ENCODE measurements at places on chromosomes 2 and 18. TPM values are rescaled to one million over a fixed set of nuclear protein-coding genes. Genes with fewer than 3 reads are reported as not detected.

GRCh38 chr2:8525236-8525581, 156.6 kb upstream of the ID2 start:
- H3K4me1 ChIP-seq: peaks cover 18% of the 10 kb centered on the region
- no peaks in the 10 kb centered on the region for H3K27me3 ChIP-seq
- H3K36me3 ChIP-seq: no peaks in the 10 kb centered on the region
- no peak overlapping the region for H3K4me3 ChIP-seq
- no peak overlapping the region for H3K27ac ChIP-seq

The HSPE1 gene
- total RNA-seq: 356 TPM

GRCh38 chr2:79393806-79394484, 118.9 kb upstream of the CTNNA2 start:
- no peaks in the 10 kb centered on the region for H3K4me1 ChIP-seq
- no peak overlapping the region for H3K27ac ChIP-seq
- H3K36me3 ChIP-seq: no peaks in the 10 kb centered on the region
- H3K4me3 ChIP-seq: no peak overlapping the region
- H3K27me3 ChIP-seq: no peaks in the 10 kb centered on the region

DNA sequence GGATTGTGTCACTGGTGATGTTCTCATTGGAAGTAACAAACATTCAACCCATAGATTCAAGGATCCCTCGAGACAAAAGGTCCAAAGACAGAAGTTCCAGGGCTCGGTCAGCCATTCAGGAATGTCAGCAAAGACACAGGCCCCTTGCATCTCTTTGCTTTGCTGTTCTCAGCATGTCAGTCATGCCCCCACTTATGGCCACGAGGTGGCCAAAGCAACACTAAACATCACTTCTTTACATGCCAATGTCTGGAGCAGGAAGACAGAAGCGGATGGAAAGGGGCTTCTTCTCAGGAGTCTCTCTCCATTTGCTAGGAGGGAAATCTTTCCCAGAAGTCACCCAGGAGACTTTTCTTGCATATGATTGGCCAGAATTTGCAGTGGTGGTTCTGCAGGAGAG, 191.6 kb upstream of the SP5 start:
- H3K4me3 ChIP-seq: no peak overlapping the region
- no peak overlapping the region for H3K27ac ChIP-seq
- H3K27me3 ChIP-seq: no peaks in the 10 kb centered on the region
- no peaks in the 10 kb centered on the region for H3K36me3 ChIP-seq
- DNase-seq: no peak

DNA sequence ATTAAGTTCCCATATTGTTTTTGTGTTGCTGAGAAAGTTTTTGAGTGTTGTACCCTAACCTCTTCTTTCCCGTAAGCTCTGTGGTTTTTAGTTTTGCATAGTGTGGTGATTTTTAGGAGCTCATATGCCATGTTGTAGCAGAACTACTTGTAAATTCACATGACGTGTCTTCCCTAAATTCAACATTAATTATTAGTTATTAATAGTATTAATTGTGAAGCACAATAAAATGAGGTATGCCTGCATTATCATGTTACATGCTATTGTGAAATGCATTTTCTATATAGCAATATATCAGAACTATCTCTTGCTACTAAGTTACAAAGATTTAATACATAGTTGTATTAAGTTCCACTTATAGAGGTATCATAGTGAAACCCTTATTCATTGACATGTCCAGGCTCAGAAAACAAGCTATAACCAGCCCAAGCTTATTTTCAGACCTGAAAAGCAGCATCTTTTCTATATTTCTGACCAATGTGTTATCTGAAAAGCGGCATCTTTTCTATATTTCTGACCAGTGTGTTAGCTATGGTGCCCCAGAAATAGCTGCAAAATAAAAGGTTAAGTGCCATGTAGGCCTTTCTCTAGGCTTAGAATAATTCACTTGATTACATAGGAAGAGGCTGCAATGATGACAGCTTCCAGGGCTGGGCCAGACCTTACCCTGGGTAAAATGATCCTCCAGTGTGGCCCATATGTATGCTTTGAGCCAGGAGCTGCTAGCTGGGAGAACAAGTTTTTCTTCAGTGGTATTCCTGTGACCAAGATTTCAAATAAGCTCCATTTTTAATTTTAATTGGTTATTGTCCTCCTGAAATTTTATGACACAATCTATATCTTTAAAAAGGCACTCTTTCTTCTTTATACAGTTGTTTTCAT, 21.6 kb downstream of the EPAS1 start:
- no peak overlapping the region for H3K4me3 ChIP-seq
- no peaks in the 10 kb centered on the region for H3K27me3 ChIP-seq
- no peak overlapping the region for H3K27ac ChIP-seq
- H3K36me3 ChIP-seq: no peaks in the 10 kb centered on the region
- DNase-seq: no peak
- no peaks in the 10 kb centered on the region for H3K4me1 ChIP-seq

- H3K36me3 ChIP-seq: no peaks in the 10 kb centered on the region
- H3K27me3 ChIP-seq: no peaks in the 10 kb centered on the region
- no peak overlapping the region for H3K4me3 ChIP-seq
- H3K4me1 ChIP-seq: no peaks in the 10 kb centered on the region
- DNase-seq: no peak
Measured at GRCh38 chr2:127084611-127085316, 22.2 kb downstream of the BIN1 start.

DNA sequence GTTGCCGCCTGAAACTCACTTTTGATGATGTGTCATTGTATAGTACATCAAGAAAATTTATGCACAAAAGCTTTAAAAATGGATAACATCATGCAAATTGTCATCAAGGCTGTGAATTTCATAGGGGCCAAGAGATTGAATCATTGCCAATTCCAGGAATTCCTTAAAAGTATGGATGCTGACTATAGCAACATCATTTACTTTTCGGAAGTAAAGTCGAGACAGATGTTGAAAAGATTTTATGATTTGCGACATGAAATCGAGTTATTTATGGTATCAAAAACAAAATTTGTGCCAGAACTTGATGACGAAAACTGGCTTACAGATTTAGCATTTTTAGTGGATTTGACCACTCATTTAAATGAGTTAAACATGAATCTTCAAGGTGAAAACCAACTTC, 56.3 kb downstream of the ASB1 start:
- no peak overlapping the region for H3K4me3 ChIP-seq
- no peak for DNase-seq
- H3K27ac ChIP-seq: no peak overlapping the region
- no peaks in the 10 kb centered on the region for H3K36me3 ChIP-seq

GRCh38 chr2:240146627-240147278, 6.3 kb upstream of the OTOS start:
- DNase-seq: no peak
- H3K27me3 ChIP-seq: peaks cover 8% of the 10 kb centered on the region
- H3K4me3 ChIP-seq: no peak overlapping the region
- no peak overlapping the region for H3K27ac ChIP-seq
- H3K36me3 ChIP-seq: no peaks in the 10 kb centered on the region

DNA sequence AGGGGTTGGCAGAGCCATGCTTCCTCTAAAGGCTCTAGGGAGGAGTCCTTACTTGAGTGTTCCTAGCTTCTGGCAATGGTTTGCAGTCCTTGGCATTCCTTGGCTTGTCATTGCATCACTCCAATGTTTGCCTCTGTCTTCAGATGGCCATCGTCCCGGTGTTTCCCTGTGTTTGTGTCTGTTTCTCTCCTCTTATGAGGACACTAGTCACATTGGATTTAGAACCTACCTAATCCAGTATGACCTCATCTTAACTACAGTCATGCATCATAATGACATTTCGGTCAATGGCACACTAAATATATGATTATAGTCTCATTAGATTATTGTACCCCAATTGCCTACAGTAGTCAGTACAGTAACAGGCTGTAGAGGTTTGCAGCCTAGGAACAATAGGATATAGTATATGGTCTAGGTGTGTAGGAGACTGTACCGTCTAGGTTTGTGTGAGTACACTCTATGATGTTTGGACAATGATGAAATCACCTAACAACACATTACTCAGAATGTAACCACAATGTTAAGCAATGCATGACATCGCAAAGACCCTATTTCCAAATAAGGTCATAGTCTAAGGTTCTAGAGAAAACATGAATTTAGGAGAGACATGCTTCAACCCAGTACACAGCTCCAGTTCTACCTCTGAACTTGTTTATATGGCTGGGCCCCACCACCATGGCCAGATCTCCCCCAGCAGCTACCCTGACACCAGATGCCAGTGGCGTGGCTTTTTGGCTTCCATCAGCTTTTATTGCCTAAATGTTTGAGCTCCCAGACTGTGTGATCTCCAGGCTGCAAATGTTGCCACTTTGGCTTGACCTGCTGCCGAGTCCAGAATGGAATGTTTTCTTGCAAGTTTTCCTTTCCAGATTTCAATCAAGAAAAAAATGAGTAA, 22.1 kb downstream of the SRD5A2 start:
- H3K27ac ChIP-seq: no peak overlapping the region
- no peak for DNase-seq
- H3K36me3 ChIP-seq: no peaks in the 10 kb centered on the region

DNA sequence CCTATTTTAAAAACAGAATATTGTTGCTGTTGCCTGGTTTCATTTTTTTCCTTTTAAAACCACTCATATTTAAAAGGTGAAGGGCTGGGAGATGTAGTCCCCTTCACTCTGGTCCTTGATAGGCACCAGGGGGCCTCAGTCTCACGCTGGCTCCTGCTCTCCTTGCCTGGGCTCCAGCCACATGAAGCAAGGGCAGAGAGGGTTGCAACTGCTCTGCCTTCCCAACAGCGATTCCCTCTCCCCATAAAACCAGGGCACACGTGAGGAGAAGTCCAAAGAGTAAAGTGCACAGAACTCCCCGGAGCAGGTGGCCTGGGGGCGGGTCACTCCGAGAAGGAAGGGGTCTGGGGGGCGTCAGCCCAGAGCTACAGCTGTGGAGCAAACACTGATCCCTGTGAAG, 12.8 kb downstream of the TMEM127 start:
- H3K4me1 ChIP-seq: no peaks in the 10 kb centered on the region
- H3K27ac ChIP-seq: no peak overlapping the region
- no peaks in the 10 kb centered on the region for H3K27me3 ChIP-seq
- H3K36me3 ChIP-seq: peaks cover 11% of the 10 kb centered on the region
- DNase-seq: no peak
- no peak overlapping the region for H3K4me3 ChIP-seq

The XDH gene
- 0.09 TPM for total RNA-seq

DNA sequence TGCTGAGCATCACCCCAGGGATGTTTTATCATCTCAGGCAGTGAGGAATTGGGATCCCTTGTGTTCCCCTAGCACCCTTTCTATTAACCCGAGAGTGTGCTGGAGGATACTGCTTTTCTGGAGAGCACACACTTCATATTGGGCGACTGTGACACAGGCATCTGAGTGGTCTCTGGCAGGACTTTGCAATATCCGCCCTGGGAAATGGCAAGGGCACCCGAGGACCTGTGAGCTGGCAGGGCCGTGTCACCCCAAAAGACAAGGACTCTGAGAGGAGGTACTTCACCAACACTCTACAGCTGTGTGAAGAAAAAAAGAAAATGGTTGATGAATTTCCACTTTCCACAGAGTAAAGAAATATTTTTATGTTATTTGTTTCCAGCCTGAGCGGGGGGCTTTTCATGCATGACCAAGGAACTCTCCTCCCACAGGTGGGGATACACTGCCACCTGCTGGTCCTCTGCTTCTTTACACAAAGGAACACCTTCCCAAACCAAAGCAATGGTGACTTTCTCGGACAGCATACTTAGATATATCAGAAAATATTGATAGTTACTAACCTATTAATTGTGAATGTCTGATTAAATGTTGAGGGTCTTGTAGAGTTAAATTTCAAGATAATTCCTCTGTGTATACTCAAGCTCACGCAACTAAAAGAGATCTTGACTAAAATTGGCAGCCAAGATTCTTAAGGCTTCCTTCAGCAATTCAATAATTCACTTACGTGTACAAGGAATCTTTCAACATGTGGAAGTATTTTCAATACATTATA, 45.9 kb upstream of the REG3G start:
- H3K36me3 ChIP-seq: no peaks in the 10 kb centered on the region
- peak; percentile 88 for DNase-seq
- no peak overlapping the region for H3K4me3 ChIP-seq
- peaks cover 29% of the 10 kb centered on the region for H3K4me1 ChIP-seq
- H3K27me3 ChIP-seq: no peaks in the 10 kb centered on the region

DNA sequence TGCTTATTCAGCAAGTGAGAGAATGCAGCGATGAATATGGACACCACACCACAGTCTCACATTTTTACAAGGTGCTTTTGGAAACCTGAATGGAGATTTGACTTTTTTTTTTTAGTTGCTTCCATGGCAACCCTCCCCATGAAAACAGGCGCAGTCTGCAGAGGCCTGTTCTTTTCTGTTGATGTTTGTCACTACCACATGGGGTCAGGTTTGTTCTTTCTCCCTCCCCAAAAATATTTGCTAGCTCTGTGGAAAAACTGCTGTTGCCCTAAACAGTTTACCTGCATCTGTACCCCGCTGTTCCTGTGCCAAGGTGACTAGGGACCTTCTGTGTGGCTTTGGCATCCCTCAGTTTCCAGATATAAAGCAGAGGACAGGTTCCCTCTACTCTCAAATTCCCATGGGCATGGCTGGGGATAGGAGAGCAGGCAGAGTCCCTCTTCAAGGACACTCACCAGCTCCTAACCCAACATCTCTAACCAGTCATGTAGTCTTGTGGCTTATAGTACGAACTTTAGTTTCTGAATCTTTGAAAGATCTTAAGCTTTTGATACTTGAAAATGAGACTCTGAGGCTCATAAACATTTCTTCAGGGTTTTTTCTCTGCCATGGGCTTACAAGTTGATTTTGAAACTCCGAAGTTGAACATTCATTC, 14.7 kb upstream of the MAPRE2 start:
- DNase-seq: no peak
- H3K36me3 ChIP-seq: no peaks in the 10 kb centered on the region
- no peaks in the 10 kb centered on the region for H3K4me1 ChIP-seq
- no peak overlapping the region for H3K4me3 ChIP-seq
- peaks cover 18% of the 10 kb centered on the region for H3K27me3 ChIP-seq
- no peak overlapping the region for H3K27ac ChIP-seq

DNA sequence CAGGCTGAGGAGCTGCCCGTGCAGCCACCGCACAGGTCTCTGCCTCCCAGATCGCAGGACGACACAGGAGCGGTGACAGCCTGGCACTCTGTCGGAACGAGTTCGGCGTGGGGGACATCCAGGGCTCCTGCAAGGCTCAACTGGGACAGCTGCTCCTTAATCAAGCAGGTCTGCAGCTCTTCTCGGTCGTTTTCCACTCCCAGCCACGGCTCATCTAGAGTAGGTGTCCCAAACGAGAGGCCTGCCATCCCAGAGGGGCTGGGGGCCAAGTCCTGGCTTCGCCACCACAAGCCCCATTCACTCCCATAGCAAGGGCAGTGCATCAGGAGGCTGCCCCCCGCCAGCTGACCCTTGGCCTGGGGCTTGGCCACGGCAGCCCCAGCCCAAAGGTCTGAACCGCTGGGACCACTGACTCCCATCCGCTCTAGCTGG, 22.5 kb downstream of the PASK start:
- no peaks in the 10 kb centered on the region for H3K27me3 ChIP-seq
- DNase-seq: no peak
- no peak overlapping the region for H3K27ac ChIP-seq
- peaks cover 3% of the 10 kb centered on the region for H3K36me3 ChIP-seq
- H3K4me3 ChIP-seq: no peak overlapping the region

Data from A673 (cell line).